Mesenteric fat pad (tissue), 1 donor: ENCODE measurements at places on chromosomes 3 and 15. TPM values are rescaled to one million over a fixed set of nuclear protein-coding genes. Genes with fewer than 3 reads are reported as not detected.
A peak's percentile ranks its signal among the peaks of the same experiment; 100 is the strongest.

- DNase-seq: no peak
Measured at GRCh38 chr15:49847423-49848281, 226.8 kb downstream of the DTWD1 start.

The HIGD2B gene
- total RNA-seq: not detected

DNA sequence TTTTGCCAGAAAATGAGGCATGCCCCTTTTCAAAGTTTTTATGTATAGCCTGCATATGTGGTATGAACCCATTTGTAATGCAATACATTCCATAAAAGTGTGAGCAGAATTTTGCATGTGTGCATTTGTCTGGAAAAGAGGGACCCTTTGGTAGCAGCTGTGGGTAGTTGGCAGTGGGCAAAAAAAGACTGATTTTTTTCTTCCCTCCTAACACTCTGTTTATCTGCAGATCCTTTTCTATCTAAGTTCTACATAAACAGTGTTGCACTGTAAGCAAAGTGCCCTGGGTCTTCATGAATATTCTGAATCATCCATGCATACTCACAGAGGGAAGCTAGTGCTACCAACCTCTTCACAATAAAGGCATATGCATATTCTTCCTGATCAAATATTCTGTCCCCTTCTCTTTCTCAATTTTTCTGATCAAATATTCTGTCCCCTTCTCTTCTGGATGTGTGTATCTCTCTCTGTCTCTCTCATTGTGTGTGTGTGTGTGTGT, 211.2 kb upstream of the EIF1B start:
- DNase-seq: no peak

DNA sequence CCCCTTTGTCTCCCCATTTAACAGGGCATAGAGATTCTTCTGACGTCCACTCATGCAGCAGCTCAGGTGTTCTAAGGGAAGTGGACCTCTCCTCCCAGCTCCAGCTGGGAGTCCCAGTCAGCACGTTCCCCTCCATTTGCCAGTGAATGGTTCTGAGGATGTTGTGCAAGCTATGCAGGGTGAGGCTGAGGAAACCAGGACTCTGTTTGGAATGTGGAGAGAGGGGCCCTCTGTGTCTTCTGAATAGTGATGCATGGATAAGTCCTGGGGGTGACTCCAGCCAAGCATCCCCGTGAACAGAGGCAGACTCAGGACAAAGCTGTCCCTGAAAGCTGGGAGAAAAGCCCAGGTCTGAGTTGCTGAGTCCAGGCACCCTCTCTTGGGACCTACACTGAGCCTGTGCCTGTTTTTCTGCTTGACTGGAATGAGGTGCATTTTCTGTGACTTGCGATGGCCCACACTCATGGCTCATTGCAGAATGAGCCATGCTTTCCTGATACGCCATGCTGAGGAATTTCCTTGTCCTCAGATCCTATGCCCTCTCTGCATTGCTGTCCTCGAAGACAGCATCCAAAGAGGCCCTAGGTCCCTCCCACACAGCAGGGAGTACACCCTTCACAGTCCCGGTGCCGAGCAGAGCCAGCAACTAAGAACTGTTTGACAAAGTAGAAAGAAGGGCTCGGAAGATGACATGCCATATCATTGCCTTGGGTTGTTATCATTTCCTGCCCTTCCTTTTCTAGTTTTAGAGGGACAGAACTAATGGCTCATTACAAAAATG, 185.2 kb downstream of the ATP10A start:
- DNase-seq: peak; percentile 73

The UCN2 gene
- not detected for total RNA-seq

The FBLN2 gene
- 269 TPM for total RNA-seq

The DUOX2 gene
- total RNA-seq: 0.80 TPM

DNA sequence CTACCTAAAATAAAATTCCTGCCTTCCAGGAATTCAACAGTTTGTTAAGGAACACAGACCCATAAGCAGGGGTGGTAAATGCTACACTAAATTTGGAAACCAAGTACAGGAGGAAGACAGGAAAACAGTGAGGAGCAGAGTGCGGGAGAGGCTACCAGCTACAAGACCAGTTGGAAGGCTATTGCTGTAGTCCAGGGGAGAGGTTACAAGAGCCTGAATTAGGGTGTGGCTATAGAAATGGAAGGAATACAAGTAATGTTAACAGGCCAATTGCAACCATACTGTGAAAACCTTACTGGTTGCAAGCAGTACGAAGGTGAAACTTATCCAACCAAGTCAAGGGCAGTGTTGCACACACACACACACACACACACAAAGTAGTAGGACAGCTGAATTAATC, 880 bp upstream of the ARMC8 start:
- no peak for DNase-seq

The GRK7 gene
- total RNA-seq: not detected

The ACTC1 gene
- total RNA-seq: 0.55 TPM

GRCh38 chr3:23079976-23080375, 123.2 kb upstream of the UBE2E2 start:
- no peak for DNase-seq

DNA sequence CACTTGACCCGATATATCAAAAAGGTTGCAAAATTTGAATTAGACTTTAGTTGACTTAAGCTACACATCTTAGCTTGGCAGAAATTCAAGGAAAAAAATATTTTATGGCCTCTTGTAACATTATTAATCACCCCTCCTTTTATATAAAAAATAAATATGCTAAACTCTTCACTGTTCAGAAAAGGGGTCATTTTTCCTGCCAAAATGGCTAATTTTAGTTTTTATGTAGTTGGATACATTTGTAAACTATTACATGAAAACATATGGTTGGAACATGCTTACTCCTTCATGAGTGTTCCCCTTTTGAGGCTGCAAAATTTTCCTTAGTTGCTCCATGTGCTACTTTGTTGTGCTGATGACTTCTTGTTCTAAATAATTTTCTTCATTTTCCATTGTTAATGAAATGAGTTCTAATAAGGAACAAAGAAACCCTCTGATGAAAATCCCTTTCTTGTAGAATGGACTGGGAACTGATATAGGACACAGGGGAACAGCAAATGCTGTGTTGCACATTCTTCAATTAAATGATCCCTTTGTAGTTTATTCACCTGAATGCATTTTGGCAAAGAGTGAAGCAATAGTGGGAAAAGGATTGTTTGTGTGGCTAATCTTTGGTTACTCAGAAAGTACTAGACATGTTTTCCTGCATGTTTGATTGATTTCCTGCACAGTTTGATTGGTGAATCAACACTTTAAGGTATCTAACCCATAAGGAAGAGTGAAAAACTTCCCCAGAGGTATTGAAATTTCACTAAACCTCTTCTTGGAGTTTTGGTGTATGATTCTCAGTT, 349.3 kb downstream of the TIGIT start:
- DNase-seq: no peak

- no peak for DNase-seq
Measured at GRCh38 chr3:161028555-161029153, 76.5 kb downstream of the B3GALNT1 start.

DNA sequence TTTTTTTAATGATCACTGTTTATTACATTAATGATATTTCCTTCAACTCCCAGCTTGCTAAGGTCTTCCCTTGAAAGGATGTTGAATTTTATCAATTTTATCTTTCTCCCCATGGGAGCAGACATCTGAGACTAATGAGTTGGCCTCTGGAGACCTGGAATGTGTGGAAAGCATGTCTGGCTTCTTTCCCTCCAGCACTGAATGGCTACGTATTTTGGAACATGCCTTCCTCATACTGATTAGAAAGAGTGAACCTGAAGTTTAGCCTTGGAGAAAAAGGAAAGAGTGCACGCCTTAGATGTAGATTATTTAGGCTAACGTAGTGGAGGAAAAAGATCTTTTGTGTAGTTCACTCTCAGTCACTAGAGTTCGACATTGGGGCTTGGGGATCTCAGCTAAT, 25.1 kb downstream of the CASR start:
- no peak for DNase-seq

GRCh38 chr3:74375653-74376052, 238.8 kb downstream of the CNTN3 start:
- no peak for DNase-seq

GRCh38 chr3:196418601-196419000, 13.6 kb downstream of the UBXN7 start:
- DNase-seq: no peak

GRCh38 chr3:46690798-46691197, 2.7 kb downstream of the ALS2CL start:
- no peak for DNase-seq

The ADPRH gene
- 16.1 TPM for total RNA-seq

DNA sequence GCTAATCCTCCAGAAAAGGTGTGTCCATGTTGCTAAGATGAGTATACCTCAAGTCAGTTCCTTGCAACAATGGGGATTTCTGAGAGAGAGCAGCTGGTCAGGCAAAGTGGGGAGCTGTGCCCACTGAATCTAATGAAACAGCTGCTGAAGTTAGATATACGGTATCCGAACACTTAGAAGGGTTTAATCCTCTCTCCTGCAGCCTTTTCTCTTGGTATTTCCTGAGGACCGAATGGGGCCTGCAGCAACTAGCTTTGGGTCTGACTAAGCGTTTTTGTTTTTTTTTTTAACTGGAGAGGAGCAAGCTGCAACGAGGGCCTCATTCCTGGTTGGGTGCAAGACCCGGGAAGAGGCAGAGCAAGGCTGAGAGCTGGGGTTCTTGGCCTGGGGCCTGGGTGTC, 37.6 kb upstream of the BNC1 start:
- DNase-seq: no peak

GRCh38 chr3:128787256-128788253, 61.6 kb downstream of the RAB7A start:
- DNase-seq: no peak

GRCh38 chr15:86799226-86799625, 719.6 kb downstream of the AGBL1 start:
- no peak for DNase-seq

GRCh38 chr3:94280958-94281357, 218.1 kb downstream of the NSUN3 start:
- DNase-seq: no peak

GRCh38 chr15:37764733-37765191, 169.7 kb upstream of the TMCO5A start:
- no peak for DNase-seq

- no peak for DNase-seq
Measured at GRCh38 chr3:132135628-132136333, 101.0 kb upstream of the CPNE4 start.

The PLCD1 gene
- 18.5 TPM for total RNA-seq

DNA sequence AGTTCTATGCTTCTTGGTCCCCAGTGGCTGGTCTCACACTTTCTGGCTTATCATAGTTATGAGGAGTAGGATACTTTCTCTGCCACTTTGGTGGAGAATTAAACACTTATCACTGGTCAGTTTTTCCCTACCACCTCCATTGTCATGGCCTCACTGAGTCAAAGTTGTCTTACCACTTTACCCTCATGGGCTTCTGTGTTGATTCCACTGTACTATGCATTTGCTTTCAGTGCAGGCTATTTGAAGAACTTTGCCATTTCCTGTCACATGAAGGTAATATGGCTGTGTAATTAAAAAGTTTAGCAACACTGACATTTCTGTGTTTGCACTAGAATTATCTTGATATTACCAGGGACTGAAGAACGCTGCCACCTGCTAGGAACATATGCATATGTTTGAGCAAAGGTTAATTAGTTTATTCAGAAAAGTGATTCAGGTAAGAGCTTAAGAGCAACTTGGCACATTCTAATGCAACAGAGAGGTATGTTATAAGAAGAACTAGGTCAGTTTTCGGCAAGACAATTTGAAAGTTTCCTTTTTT, 377.3 kb downstream of the PDCD6IP start:
- no peak for DNase-seq

- DNase-seq: no peak
Measured at GRCh38 chr3:118102737-118103136, 931.9 kb downstream of the IGSF11 start.

DNA sequence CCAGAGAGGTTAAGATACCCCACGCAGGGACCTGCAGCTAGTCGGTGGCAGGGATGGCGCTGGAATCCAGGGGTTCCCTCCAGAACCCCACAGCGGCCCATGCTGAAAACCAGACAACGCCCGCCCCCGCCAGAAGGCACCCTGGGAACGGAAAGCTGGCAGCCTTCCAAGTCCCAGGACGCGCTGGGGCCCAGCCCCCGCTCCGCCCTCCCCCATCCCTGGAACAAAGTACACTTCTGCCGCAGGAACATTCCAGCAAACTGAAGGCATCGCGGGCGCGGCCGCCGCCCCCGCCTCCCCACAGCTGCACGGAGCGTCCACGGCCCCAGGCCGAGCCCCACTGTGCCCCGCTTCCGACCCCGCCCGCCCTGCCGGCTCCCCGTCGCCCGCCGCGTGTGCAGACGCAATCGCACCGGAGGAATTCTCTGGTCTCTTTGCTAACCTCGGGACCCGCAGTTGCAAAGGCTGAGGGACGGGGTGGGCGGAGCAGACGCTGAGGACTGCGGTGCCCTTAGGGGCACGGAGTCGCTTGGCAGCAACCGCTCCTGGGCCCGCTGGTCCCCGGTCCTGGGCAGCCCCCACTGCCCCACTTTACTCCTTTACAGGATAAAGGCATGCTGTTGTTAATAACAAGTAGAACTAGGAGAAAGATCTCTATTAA, 44.8 kb upstream of the RNU6-1 start:
- peak; percentile 97 for DNase-seq

- DNase-seq: no peak
Measured at GRCh38 chr15:101810876-101811275, 1.1 kb upstream of the OR4F15 start.

The HRG gene
- not detected for total RNA-seq

- DNase-seq: no peak
Measured at GRCh38 chr3:170274641-170275040, 52.4 kb downstream of the PRKCI start.

The FGF7 gene
- total RNA-seq: 175 TPM

DNA sequence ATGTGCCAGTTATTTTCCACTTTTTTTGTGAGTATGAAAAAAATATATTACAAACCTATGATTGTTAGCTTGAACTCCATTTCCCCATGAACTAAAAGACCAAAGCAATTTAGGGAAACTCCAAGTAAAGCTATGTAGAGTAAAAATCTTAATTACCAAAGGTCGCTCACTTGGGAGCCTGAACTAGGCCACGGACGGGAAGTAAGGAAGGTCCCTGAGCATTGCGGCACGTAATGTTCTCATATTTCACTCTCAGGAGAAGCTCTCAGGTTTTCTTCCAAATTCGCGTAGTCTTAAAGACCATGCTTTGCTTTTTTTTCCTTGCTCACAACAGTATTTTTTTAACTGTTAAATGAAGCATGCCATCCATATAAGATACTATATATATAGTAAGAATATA, 215.3 kb upstream of the RARB start:
- DNase-seq: no peak

DNA sequence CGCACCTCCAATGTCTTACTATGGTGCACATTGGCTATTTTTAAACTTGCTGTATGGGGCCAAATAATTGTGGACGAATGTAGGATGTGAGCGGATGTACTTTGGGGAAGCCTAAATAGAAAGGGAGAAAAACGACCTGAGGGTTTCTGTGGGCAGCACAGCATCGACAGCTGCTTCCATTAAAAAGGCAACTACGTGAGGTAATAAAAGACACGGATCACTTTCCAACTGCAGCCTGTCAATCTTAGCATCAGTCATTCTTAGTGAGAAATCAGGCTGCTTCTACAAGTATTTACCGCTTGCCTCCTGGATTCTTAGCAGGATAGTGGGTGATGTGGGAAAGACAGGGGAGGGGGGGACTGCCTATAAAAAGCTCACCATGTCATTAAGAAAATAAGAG, 186.7 kb upstream of the SLC2A2 start:
- DNase-seq: no peak

The SLC28A2 gene
- total RNA-seq: not detected

The TMEM39A gene
- 61.9 TPM for total RNA-seq
